ENCODE measurements at places on chromosomes 4 and X. TPM values are rescaled to one million over a fixed set of nuclear protein-coding genes. Genes with fewer than 3 reads are reported as not detected.

CXCL5 gene
- total RNA-seq: 0.12 TPM

PRKX gene
- total RNA-seq: 8.3 TPM

SMS gene
- 76.4 TPM for total RNA-seq

POLN gene
- total RNA-seq: 4.7 TPM

GRCh38 chr4:10203851-10204250 is 87.3 kb upstream of the WDR1 start:
- no peaks in the 10 kb centered on the region for H3K4me1 ChIP-seq
- H3K27ac ChIP-seq: no peak overlapping the region
- H3K36me3 ChIP-seq: no peaks in the 10 kb centered on the region
- H3K27me3 ChIP-seq: no peaks in the 10 kb centered on the region

- no peak overlapping the region for H3K4me3 ChIP-seq
- no peaks in the 10 kb centered on the region for H3K4me1 ChIP-seq
- H3K36me3 ChIP-seq: no peaks in the 10 kb centered on the region
- no peaks in the 10 kb centered on the region for H3K27me3 ChIP-seq
These were observed 169.6 kb downstream of the MID1IP1 start for GRCh38 chrX:38970845-38971244.

GRCh38 chrX:138929926-138930582 is 218.5 kb upstream of the FGF13 start:
- no peaks in the 10 kb centered on the region for H3K36me3 ChIP-seq
- H3K27ac ChIP-seq: no peak overlapping the region
- H3K4me1 ChIP-seq: no peaks in the 10 kb centered on the region

DNA sequence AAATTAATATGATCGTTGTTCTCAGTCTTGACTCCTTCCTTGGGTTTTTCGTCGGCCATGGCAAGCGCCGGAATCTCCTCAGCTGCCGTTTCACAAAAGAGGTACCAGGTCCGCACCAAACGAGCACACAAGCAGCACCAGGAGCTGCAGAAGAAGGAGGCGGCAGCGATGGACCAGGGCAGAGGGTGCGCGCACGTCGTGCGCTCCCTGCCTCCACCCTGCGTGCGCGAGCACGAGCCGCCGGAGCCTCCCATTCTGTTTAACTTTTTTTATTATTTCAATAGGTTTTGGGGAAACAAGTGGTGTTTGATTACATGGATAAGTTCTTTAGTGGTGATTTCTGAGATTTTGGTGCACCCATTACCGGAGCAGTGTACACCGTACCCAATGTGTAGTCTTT is 158.2 kb downstream of the PLS3 start:
- DNase-seq: no peak
- no peak overlapping the region for H3K4me3 ChIP-seq
- H3K4me1 ChIP-seq: no peaks in the 10 kb centered on the region
